ENCODE measurements at places on chromosomes 1 and 21.
A peak's percentile ranks its signal among the peaks of the same experiment; 100 is the strongest.

GRCh38 chr1:93000751-93001175, 39.5 kb upstream of the DIPK1A start:
- DNase-seq: no peak

DNA sequence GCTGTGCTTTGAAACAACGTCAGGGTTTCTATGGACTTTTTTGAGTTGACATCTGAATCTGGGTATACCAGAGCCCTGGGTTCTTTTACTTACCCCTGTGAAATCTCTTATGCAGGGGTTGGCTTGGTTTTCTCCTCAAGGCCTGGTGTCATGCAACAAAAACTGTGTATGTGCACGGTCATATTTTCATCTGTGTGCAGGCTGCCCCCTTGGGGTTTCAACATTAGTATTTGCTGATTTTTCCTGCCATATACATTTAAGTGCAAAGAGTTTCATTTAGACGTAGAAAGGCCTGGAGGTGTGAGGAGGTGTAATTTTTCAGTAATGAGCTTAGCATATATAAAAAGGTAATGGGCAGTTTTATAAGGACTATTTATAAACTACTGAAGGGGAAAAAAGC, 22.0 kb upstream of the ZBTB18 start:
- no peak for DNase-seq

DNA sequence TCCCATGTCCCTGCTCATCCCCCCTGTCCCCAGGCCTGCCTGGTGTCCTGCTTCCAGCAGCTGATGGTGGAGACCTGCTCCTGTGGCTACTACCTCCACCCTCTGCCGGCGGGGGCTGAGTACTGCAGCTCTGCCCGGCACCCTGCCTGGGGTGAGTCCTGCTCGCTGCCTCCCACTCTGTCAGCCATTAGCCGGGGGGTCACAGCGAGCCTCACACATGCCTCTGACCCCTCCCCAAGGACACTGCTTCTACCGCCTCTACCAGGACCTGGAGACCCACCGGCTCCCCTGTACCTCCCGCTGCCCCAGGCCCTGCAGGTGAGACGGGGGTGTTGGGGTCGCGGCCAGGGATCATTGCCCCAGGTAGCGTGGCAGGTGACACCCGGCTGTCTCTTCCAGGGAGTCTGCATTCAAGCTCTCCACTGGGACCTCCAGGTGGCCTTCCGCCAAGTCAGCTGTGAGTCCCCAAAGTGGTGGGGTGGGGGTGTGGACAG, 10.0 kb downstream of the SCNN1D start:
- DNase-seq: peak; percentile 32

DNA sequence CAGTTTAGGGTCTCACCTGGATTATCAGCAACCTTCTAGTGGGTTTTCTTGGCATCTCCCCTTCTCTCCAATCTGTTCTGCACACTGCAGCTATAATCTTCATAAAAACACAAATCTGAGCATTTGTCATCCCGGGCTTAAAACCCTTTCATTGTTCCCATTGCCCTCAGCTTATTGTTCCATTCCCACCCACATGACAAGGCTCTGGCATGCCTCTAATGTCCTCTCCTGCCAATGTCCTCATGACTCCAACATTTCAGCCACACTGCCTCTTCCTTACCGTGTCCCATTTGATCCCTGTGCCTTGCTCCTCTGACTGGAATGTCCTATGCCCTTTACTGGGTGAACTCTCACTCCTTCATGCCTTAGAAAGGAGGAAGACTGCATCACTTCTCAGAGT, 7.5 kb upstream of the DPH2 start:
- DNase-seq: no peak

DNA sequence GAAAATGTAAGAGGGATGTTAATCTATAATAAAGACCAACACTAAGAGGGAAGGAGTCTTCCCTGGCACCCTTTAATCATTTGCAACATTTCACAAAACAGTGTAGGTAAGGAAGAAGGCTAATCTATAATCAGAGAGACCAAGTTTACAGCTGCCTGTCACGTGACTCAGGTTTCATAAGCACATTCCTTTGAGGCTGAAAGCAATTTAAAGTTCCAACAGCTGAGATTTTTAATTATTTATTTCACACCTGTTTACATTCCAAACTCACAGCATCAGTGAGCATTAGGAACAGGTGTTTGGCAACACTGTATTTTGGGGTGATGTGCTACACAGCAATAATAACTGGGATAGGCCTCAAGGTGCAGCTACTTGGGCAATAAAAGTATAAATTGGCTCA, 75.7 kb upstream of the PGBD5 start:
- DNase-seq: no peak

DNA sequence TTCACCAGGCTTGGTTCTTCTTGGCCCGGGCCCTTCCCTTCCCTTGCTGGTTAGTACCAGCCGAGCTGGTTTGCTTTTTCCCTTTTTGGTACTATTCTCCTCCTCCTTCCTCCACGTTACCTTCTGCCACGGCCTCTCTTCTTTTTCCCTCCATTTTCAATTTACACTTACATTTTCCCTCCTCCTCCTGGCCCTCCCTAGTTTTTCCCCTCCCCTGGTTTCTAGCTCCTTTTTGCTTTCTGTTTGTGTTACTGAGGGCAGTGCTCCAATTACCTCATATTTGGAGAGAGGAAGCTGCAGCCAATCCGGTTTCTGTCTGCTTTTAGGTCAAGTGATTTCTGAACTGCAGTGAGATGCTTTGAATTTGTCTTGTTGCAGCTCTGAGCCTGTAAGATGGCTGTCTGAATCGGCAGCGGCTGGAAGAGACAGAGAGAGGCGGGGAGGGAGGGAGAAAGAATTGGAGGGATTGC, 63.7 kb downstream of the MACF1 start:
- DNase-seq: no peak

GRCh38 chr1:161954050-161954449, 69.6 kb downstream of the OLFML2B start:
- no peak for DNase-seq

GRCh38 chr1:110083061-110083865, 12.8 kb upstream of the ALX3 start:
- no peak for DNase-seq

DNA sequence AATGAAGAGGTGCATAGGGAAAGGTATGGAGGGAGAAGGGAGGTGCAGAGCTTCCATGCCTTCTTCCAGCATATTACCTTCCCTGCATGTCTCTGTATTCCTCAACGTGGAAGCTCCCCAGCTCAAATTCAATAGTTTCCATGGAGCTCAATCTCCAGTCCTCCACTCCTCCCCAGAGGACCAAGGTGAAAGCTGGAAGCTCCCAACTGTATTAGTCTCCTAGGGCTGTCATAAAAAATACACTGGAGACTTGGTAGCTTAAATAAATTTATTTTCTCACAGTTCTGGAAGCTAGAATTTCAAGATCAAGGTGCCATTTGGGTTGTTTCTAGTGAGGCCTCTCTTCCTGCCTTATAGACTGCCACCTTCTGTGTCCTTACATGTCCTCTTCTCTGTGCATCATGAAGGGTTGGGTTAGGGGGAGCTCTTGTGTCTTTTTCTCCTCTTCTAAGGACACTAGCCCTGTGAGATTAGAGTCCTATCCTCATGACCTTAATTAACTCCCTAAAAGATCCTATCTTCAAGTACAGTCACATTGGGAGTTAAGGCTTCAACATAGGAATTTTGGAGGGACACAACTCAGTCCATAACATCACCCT, 21.9 kb upstream of the RABGGTB start:
- no peak for DNase-seq

GRCh38 chr1:94772845-94773244, 47.3 kb upstream of the SLC44A3 start:
- DNase-seq: no peak

GRCh38 chr21:33981391-33982101, 65.9 kb upstream of the ATP5PO start:
- DNase-seq: no peak

- no peak for DNase-seq
These were observed 2.7 kb downstream of the ITGA10 start for GRCh38 chr1:145906954-145907753.

GRCh38 chr1:98385652-98386051, 275.9 kb upstream of the SNX7 start:
- no peak for DNase-seq

DNA sequence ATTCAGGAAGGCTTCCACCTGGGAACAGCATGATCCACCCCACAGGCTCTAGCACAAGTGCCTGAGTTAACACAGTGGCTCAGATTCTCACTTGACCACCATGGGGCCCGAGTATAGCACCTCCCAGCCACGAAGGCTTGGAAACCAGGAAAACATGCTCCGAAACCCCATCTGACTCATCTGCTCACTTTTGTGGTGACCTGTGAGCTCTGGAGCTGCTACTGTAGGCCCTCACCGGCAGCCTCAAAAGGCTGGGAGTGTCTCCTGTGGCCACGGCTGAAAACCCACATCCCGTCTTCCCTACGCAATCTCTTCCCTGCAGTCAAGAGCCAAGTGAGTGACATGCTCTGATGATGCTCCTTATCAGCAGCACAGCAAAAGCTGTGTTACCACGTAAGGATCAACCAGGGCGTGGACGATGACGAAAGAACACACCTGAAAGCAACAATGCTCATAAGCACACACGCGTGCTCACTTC, 81.4 kb downstream of the TGFBR3 start:
- DNase-seq: peak; percentile 28

- DNase-seq: no peak
These were observed 1.7 kb downstream of the ANGPTL1 start for GRCh38 chr1:178869119-178869697.

DNA sequence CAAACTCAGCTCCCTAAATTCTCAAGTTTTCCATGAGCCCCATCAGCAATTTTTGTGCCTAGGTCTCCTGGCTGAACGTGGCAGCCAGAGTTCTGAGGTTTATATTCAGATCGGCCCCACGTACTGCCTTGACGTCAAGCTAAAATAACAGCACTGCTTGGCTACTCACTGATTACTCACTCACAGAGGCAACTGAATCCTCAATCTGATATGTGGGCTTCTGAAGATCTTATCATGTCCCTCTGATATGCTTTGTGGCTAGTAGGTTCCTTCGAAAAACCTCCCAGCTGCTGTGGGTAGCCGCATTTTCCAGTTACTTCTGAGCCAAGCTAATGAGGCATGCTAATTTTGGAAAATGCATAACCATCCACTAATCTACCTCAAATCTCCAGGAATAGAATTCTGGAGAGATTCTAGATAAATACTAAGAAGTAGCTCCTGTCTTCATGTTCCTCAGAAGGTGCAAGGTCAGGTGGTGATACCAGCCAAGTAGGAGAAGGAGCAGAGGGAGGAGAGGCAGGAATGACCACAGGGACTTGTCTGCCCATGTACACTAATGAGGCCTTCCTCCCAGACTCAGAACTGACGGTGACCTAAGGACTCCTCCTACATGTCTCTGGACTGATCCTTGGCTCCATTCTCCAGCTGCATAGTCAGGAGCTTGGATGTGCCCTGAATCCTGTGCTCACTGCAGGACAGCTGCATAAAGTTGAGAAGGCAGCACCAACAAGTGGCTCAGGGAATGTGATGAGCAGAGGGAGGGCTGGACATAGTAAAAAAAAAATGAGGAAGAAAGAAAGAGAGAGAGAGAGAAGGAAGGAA, 263.7 kb downstream of the TNR start:
- DNase-seq: no peak

- DNase-seq: no peak
These were observed 210.2 kb downstream of the LRRC7 start for GRCh38 chr1:69777971-69778370.

DNA sequence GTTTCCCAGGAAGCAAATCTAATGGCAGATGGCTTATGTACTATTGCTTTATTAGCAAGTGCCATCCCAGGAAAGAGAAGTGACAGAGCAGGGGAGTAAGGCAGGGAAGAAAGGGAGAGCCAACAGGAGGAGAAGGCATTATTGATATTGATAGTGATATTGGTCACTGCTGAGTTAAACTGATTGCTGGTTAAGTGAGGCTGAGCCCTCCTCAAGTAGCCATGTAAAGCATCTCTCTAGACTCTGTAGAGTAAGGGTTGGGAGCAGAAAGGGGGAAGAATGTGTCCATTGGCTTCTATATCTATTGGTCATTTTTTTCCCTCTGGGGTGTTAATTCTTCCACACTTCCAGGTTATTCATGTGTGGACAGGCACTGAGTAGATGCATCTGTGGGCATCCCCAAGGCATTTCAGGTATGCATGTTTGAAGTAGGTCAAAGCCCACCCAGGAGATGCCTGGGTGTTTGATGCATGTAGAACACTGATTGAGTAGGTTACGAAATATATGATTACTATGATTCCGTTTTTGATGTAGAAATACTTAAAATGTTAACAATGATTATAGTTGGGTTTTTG, 290.5 kb upstream of the DPYD start:
- no peak for DNase-seq

DNA sequence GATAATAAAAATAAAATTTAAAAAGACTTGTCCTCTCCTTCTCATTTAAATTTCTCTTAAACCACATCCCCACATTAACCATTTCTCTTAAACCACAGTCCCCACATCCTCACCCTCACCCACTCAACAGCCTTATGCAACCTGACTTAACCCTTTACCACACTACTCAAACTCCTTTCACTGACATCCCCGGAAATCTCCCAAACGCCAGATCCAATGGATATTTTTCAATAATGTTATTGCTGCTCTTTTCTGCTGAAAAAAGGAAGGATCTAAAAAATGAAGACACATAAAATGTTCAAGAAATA, 54.2 kb upstream of the EEIG2 start:
- DNase-seq: no peak

GRCh38 chr21:33855190-33855589, 60.4 kb downstream of the ATP5PO start:
- no peak for DNase-seq

- peak; percentile 54 for DNase-seq
These were observed 148.6 kb downstream of the PPIAL4G start for GRCh38 chr1:148334339-148335130.

GRCh38 chr1:40352126-40352525, 21.4 kb upstream of the SMAP2 start:
- no peak for DNase-seq

DNA sequence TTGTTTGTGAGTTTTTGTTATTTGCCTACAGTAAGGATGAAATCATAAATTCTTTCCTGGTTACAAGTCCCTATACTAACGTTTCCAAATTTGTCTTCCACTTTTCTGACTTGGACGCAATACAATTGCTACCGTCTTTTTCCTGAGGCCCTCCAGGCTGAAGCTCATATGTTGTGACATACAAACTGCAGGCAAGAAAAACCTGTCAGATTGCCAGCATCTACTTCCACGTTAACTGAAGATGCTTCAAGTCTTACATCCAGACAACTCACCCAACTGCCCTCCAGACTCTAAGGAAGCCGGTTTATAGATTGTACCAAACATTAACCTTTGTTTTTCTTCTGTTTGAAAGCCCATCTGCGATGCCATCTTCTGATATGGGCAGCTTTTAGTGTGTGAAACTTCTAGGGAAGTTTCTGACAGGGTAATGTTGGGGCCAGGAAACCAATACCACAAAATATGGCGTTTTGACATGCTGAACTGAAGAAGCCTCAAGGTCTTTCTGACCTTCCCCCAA, 21.4 kb upstream of the RNF11 start:
- DNase-seq: no peak

GRCh38 chr1:88320291-88320690, 363.8 kb upstream of the PKN2 start:
- DNase-seq: no peak

DNA sequence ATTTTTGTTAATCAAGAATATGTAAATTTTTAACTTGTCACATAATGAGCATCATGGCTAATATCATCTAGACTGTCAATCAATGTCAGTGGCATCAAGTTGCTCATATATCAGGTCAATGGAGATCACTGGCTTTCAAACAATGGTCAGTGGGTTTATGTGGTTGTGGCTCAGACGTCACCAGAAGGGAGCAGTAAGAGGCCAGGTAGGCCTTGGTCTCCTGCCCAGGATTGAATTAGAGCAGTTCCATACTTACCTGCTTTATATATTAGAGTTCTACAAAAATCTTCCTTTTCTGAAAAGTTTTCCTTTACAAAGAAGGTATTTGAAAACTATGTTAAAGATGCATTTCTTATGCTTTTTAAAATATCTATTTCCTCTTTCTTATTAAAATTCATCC, 206.3 kb upstream of the B3GALT2 start:
- no peak for DNase-seq
